Ecto neural progenitor cell (in vitro differentiated cells): ENCODE measurements at places on chromosomes 2 and 18.
A peak's percentile ranks its signal among the peaks of the same experiment; 100 is the strongest.

- no peak for DNase-seq
Observed at GRCh38 chr18:35511833-35512232, 14.1 kb upstream of the INO80C start.

DNA sequence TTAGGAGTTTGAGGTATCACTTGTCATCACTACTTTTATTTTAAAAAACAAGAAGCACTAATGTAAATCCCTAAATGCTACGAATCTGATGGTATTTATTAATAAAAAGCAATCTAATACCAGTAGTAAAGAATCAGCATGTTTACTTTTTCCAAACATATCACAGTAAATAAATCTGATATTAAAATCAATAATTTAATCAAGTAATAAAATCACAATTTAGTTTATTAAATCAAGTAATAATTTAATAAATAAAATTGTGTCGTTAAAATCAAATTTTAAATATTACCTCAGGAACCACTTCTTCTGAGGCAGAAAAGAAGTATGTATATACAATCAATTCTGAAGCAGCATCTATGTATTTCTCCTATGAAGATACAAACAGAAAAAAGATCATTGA, 18.0 kb downstream of the TMX3 start:
- no peak for DNase-seq

DNA sequence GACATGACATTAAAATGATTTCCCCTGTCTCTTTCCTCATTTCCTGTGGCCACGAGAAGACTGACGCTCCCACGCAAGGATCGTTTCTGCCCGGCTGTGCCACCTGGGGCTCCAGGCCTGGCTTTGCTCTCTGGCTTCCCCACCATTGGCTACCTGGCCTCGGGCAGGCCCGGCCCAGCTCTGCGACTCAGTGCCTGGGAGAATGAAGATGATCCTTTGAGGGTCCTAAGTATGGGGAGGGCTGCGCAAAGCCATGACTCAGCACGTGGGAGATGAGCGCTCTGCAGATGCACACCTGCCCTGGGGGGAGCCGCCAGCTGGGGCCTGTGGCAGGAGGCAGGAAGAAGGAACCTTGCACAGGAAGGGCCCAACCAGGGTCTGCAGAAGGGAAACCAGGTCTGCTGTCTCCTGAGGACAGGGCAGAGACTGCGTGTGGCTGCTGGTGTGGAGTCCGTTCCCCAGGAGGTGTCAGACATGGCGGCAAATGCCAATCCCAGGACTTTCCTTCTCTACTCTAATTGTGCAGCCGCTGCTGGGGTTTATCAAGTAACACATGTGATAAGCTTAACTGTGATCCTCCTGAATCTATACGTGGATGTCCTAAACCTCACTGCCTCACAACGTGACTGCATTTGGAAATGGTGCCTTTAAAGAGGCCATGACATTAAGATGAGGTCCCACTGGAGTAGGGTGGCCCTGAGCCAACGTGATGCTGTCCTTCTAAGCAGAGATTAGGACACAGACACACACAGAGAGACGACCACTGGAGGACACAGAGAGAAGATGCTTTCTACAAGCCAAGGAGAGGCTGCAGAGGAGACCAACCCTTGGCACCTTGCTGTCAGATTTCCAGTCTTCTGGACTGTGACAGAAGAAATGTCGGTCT, 32.9 kb downstream of the MBP start:
- no peak for DNase-seq

GRCh38 chr2:121860033-121860757, 104.7 kb downstream of the TSN start:
- no peak for DNase-seq

GRCh38 chr18:50721006-50721405, 98.8 kb downstream of the MRO start:
- DNase-seq = no peak

DNA sequence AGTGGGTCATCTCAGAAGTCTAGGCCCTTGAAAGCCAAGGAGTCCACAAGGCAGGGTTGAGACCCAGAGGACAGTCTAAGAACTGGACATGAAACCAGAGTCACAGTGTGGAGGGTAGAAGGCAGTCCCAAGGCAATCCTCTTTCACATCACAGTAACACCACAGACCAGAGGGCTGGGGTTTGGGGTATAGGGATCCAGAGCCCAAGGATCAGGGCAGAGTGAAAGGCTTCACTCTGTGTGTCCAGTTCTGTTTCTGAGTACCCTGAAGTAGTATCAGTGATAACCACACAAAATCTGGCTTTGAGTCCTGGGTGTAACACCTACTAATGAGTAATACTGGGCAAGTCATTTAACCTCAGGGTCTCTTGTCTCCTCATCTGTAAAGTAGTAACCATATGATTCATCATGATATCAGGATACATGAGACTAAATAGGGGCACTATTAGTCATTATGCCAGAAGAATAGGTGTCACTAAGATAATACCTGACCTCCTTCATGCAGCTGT, 91.0 kb downstream of the ICA1L start:
- DNase-seq = no peak

DNA sequence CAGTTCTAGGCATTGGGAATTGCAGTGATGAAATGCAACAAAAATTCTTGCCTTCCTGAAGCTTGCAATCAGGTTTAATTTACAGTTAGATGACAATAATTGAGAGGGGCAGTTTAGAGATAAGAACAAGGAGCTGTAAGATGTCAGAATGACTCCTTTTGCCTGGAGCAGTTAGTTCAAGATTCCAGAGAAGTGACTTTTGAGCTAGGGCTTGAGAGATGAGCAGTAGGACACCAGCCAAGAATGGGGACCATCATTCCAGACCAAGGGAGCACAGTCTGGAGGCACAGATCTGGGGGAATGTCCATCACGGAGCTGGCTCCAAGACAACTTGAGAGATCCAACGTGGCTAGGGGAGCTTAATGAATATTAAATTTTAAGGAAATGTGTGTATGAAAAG, 26.8 kb downstream of the CACNB4 start:
- no peak for DNase-seq

- DNase-seq = no peak
Observed at GRCh38 chr2:169272010-169272409, 90.3 kb downstream of the LRP2 start.

GRCh38 chr18:46449499-46449898, 207.5 kb downstream of the LOXHD1 start:
- DNase-seq = no peak

DNA sequence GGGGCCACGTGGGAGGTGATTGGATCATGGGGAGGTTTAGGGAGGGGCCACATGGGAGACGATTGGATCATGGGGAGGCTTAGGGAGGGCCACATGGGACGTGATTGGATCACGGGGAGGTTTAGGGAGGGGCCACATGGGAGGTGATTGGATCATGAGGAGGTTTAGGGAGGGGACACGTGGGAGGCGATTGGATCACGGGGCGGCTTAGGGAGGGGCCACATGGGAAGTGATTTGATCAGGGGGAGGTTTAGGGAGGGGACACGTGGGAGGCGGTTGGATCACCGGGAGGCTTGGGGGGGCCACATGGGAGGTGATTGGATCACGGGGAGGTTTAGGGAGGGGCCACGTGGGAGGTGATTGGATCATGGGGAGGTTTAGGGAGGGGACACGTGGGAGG, 22.5 kb upstream of the SALL3 start:
- DNase-seq = no peak

GRCh38 chr2:190843890-190844699, 36.5 kb upstream of the GLS start:
- no peak for DNase-seq

DNA sequence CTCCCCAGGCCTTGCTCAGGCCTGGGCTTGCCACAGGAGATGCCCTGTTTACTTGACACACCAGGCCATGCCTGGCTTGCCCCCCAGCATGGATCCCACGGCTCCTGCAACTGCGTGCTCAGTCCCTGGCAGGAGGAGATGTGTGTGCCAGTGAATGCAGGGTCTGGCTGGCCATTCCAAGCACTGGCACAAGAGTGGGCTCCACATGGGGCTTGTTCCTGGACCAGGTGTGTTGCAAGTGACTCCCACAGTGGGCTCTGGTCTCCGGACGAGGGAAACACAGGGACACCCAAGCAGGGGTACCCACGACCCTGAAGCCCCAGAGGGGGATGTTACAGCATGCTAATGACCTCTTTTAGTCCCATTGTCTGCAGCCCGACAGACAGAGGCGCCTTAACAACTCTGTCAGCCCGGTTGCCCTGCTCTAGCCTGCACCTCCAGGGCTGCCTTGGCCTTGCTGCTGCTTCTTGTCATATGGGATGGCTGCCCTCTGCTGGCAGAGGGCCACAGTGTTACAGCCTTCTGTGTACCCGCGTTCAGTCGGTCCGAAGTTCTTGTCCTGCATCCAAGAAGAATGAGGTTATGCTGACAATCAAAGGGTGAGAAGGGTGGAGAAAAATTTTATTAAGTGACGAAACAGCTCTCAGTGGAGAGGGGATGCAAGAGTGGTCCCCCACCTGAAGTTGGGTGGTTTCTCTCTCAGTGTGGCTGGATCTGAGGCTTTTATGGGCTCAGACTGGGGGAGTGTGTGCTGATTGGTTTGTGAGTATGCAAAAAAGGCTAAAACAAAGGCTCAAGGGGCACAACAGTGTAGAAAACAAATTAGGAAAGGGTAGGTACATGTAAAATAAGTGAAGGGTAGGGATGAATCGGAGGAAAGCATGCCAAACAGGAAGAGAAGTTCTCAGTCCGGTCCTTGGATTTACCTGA, 180.4 kb downstream of the MBD5 start:
- DNase-seq = peak; percentile 83

DNA sequence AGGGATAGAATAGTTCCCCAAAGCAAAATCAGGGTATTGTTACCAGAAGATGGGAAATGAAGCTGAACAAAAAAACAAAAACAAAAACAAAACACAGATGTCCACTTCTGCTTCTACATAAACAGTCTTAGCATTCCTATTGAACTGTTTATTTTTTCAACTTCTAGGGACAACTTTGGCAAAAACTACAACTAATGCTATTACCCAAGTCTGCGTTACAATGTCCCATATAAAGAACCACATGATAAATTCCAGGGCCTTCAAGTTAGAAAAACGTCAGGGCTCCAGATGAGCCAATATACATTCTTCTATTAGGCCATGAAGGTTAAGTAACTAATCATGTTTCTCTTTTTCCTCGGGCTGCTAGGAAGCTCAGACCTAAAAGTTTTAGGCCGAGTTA, 16.9 kb downstream of the PID1 start:
- no peak for DNase-seq

DNA sequence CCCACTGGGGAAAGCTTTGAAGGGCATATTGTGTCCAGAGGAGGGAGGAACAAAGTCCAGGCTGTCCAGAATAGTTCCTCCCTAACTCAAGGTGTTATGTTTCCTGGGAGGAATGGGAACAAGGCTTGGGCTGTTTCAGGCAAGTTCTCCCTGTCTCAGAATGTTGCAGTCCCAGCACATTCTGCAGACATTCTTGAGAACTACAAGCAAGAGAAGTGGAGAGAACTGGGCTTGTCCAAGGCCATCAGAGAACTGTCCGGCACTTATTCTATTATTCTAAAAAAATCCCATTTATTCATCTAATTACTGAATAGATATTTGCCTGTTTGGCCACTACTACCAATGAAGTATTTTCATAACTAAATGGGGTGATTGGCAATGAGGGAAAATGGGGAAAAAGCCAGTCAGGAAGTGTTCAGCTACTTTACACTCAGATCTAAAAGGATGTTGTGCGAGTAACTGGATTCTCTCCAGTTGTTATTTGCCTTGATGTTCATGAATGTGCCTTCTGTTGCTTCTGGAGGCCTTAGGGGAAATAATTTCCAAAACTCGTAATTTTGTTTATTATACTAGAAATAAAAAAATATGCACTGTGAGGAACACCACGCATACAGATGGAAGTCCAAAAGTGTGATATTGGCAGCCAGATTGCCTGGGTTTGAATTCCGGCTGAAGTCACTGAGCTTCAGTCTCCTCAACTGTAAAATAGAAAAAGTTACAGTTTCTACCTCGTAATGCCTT, 300.1 kb upstream of the RND3 start:
- no peak for DNase-seq

GRCh38 chr2:45191976-45192375, 182.7 kb upstream of the SIX2 start:
- no peak for DNase-seq

DNA sequence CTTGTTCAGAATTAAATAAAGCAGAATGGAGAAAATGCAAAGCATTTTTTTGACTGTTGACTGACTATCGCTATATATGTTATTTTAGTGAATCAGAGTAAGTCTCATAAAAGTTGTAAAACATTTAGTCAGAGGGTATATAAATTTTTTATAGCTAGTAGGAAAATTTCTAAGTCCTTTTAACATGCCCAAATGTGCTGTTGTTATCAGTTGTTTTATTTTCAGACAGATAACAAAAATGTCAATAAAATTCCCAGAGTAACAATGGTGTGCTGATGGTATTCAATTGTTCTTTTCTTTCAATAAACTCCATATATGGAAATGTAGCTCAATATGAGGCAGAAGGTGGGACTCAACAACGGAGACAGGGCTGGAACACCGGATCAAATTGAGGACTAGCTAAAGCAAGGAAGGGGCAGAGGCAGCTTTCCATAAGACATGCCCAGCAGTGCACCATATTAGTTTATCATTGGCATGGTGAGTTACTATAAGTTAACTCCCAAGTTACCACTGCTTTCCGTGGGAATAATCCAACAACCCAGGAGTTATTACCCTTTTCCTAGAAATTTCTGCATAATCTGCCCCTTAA, 26.6 kb downstream of the GULP1 start:
- no peak for DNase-seq
